ENCODE measurements at places on chromosomes 7 and 10. TPM values are rescaled to one million over a fixed set of nuclear protein-coding genes. Genes with fewer than 3 reads are reported as not detected.

The LLCFC1 gene
- not detected for total RNA-seq

The LRGUK gene
- total RNA-seq = 0.50 TPM

The ADRB1 gene
- total RNA-seq = 1.6 TPM

The GRID1 gene
- total RNA-seq = not detected

The POR gene
- total RNA-seq = 112 TPM

The ARMC3 gene
- total RNA-seq = not detected

The KCP gene
- total RNA-seq = 1.1 TPM

The FAM25C gene
- not detected for total RNA-seq

The MAGI2 gene
- 0.08 TPM for total RNA-seq

Measured in natural killer cell treated with Interleukin-12 subunit alpha and Interleukin-12 subunit beta and Interleukin-15 and Interleukin-18, amount 100 ng/mL, for 72 hours (primary cell).